ENCODE measurements at places on chromosomes 4 and X. TPM values are rescaled to one million over a fixed set of nuclear protein-coding genes. Genes with fewer than 3 reads are reported as not detected.

AFP gene
- total RNA-seq = not detected

RTL9 gene
- 0.24 TPM for total RNA-seq

SMIM31 gene
- total RNA-seq = 0.31 TPM

CYSLTR1 gene
- 5.8 TPM for total RNA-seq

SLITRK2 gene
- 0.61 TPM for total RNA-seq

TMEM156 gene
- 0.29 TPM for total RNA-seq

NHSL2 gene
- 9.2 TPM for total RNA-seq

BEX3 gene
- 91.0 TPM for total RNA-seq

TCEAL5 gene
- total RNA-seq = not detected

TSPAN7 gene
- total RNA-seq = 34.8 TPM

MND1 gene
- 2.3 TPM for total RNA-seq

CCDC110 gene
- total RNA-seq = 1.3 TPM

ADH7 gene
- total RNA-seq = not detected

GPR173 gene
- 3.6 TPM for total RNA-seq

SORCS2 gene
- 9.6 TPM for total RNA-seq

YIPF7 gene
- total RNA-seq = not detected

UGT2A1 gene
- not detected for total RNA-seq

BMX gene
- total RNA-seq = 3.8 TPM

NDNF gene
- 489 TPM for total RNA-seq

FDCSP gene
- total RNA-seq = not detected

TMPRSS11D gene
- not detected for total RNA-seq

NPY1R gene
- 1.5 TPM for total RNA-seq

TTC29 gene
- 2.3 TPM for total RNA-seq

RRAGB gene
- total RNA-seq = 14.5 TPM

EDNRA gene
- total RNA-seq = 26.6 TPM

PHEX gene
- total RNA-seq = 4.2 TPM

GAGE12F gene
- total RNA-seq = not detected

SRPX gene
- 43.6 TPM for total RNA-seq

NEK1 gene
- 13.2 TPM for total RNA-seq

CLOCK gene
- total RNA-seq = 24.7 TPM

ENPEP gene
- total RNA-seq = 8.5 TPM

C4orf50 gene
- total RNA-seq = 0.10 TPM

ARHGEF6 gene
- total RNA-seq = 18.0 TPM

PRRG3 gene
- total RNA-seq = 1.9 TPM

CCDC120 gene
- total RNA-seq = 9.7 TPM

GYG2 gene
- total RNA-seq = 6.2 TPM

MAEA gene
- total RNA-seq = 43.8 TPM

ZNF157 gene
- 0.29 TPM for total RNA-seq

HERC5 gene
- 8.0 TPM for total RNA-seq

TENM3 gene
- total RNA-seq = 3.0 TPM

SSX4 gene
- total RNA-seq = not detected

MAPK10 gene
- total RNA-seq = 17.4 TPM

FOXR2 gene
- total RNA-seq = not detected

ZNF674 gene
- total RNA-seq = 5.0 TPM

TGIF2LX gene
- total RNA-seq = not detected

LONRF3 gene
- total RNA-seq = 23.0 TPM

PPAT gene
- total RNA-seq = 9.5 TPM

Measured in left lung (tissue), 14 donors.